ENCODE measurements at places on chromosomes 16 and 17.
A peak's percentile ranks its signal among the peaks of the same experiment; 100 is the strongest.

DNA sequence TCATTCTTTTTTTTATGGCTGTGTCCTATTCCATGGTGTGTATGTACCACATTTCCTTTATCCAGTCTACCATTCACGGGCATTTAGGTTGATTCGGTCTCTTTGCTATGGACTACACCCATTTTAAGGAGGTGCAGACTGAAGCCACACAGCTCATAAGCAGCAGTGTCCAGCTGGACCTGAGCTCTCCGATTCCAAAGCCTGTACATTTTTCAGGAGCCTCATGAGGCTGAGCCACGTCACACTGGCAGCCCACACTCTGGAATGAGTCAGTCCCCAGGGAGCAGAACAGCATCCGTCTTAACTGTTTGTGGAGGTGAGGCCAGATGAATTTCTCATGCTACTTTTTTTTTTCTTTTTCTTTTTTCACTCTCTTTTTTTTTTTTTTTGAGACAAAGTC, 116.1 kb downstream of the C16orf95 start:
- DNase-seq = no peak

DNA sequence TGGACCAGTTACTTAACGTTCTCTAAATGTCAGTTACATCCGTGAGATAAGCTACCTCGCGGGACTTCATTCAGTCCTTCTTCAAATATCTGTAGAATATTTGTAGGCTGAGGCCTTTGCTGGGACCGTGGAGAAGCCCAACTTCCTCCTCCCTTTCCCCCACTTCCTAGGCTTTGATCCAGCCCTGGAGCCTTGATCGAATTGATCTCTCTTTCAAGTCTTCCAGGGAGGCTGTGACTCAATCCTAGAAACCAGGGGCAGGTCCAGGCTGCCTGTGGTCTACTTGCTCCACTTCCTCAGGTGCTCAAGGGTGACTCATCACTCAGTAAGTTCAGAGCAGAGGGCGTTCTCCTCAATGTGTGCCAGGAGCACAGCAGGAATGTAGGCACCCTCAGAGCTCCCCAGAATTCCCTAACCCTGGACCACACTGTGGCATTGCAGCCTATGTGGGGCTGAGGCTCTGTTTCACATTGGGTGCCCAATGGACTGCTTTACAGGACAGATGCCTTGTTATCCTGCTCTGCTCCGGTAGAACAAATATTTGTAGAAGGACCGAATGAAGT, 11.2 kb upstream of the CEP20 start:
- peak; percentile 17 for DNase-seq

DNA sequence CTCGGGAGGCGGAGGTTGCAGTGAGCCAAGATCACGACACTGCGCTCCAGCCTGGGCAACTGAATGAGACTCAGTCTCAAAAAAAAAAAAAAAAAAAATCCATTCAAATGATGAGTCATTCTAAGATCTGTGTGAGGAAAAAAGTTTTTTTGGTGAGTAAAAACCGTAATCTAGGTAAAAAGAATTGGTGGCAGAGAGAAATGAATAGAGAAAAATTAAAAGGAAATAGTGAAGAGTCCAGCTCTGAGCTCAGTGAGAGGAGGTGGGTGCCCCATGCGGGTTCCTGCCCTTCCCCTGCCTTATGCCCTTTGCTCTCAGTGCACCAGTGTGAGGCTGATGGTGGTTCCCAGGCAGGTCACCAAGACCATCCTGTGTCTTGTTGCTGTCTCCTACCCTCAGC, 20.9 kb downstream of the GAN start:
- peak; percentile 26 for DNase-seq

GRCh38 chr16:56097306-56097705, 94.0 kb upstream of the GNAO1 start:
- no peak for DNase-seq

DNA sequence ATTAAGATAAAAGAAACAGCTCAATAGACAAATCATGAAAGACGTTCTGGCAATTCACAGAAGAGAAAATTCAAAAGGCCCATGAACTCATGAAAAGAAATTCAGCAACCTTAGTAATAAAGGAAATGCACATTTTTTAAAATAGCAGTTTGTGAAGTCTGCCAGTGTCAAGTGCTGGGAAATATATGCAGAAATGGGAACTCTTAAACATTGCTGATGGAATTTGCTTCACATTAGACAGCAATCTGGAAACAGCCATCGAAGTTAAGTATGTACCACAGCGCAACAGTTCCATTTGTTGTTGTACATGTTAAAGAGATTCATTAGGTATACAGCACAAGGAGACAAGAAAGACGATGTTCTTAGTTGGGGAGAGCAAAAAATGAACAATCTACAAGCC, 319.4 kb upstream of the SALL1 start:
- no peak for DNase-seq

GRCh38 chr16:11253009-11253994, 2.7 kb downstream of the SOCS1 start:
- DNase-seq = no peak

- DNase-seq = no peak
Observed at GRCh38 chr17:3197219-3197618, at the start of gene OR1A2. OR1A2 (plus strand) TSS chr17:3197519; CDS start chr17:3197519, 0 bp downstream.

DNA sequence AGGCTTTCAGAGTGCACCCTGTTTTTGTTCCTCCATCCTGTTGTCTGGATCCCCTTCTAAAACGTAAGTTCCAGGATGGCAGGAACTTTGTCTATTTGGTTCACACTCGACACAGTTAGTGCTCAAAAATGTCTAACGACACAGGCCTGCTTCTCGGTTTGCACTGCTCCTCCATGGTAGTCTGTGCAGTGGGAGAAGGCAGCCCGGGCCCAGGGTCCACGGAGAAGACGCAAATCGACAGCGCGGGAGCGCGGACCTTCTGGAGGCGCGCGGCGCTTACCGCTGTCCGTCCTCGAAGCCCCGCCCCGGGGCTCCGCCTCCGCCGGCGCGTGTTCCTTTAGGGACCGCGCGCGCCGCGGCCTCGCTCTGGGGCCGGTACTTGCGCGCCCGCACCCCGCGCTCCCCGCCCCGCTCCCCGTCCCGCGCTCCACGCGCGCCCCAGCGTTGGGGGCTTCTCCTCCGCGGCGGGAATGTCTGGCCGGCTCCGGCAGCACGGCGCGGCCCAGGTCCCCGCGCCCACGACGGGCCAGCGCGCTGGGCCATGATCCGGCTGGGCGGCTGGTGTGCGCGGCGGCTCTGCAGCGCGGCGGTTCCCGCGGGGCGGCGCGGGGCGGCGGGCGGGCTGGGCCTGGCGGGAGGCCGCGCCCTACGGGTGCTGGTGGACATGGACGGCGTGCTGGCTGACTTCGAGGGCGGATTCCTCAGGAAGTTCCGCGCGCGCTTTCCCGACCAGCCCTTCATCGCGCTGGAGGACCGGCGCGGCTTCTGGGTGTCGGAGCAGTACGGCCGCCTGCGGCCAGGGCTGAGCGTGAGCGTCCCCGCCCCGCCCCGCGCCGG, at the start of gene NT5M:
Gene NT5M, plus strand, starts transcription at position 364 of the 837 bp plus-strand sequence. Its CDS starts 178 bp downstream, at position 542.
- peak; percentile 60 for DNase-seq

DNA sequence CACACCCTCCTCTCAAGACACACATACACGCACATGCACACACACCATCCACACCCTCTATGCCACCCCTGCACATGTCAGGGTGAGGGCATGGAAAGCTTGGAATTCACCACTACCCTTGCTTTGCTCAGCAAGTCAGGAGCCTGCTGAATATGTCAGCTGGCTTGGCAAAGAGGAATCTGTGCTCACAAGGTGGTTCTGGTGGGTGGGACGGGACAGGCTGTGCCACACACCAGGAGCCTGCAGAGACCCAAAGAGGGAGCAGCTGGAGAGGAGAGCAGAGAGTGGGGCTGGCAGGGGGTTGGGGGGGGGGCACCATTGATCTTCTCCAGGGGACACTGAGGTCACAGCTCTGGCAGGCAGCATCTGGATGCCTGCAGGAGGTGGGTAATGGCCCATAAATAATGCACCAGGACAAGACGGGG, 48.7 kb upstream of the NDRG4 start:
- DNase-seq = no peak

DNA sequence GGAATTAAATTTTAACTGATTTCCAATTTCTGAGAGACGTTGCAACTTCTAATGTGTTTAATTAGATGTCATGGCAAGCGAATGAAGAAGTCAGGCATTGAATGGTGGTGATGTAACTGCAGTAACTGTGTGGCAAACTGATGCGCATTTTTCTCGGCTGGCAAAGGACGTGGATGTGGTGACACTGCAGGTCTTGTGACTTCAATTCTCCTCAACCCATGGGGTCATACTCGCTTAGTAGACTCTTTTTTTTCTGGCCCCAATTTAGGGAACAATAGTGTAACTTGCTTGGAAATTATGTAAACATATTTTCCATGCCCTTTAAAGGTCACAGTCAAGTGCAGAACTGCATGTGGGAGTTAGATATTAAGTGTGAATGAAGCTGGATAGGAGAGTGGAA, 1.9 kb upstream of the FAM20A start:
- no peak for DNase-seq

GRCh38 chr17:49249292-49249794, 18.8 kb upstream of the PHOSPHO1 start:
- DNase-seq = no peak

GRCh38 chr17:46078675-46079074, 79.6 kb downstream of the STH start:
- DNase-seq = no peak

DNA sequence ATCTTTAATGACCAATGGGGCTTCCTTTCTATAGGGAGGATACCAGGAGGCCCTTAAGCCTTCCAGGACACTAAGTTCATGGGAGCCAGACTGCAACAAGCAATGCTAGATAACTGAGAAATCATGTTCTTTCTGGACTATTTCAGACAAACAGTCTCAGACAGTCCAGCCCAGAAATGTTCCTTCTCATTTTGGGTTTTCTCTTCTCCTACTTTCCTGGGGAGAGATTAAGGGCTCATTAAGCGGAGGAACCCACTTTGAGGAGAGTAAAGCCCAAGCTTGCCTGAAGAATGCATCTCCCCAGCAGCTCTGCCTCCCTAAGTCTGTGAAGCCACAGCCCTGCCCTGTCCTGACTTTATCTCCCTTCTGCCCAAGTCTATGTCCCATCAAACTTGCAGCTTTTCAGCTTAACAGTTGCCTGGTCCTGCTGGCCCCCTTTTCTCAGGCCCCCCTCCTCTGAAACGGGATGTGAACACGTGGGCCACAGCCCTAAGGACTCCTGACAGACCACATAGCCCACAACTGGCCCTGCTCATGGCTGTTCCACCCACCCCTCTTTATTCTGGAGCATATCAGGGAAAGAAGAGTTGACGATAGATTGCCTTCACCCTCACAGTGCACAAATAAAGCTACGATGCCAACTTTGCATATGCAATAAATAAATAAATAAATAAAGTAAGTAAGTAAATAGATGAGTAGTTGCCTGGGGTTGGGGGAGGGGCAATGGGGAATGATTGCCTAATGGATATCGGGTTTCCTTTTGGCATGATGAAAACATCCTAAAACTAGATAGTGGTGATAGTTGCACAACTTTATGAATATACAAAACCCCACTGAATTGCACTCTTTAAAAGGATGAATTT, 111.0 kb downstream of the N4BP1 start:
- no peak for DNase-seq

DNA sequence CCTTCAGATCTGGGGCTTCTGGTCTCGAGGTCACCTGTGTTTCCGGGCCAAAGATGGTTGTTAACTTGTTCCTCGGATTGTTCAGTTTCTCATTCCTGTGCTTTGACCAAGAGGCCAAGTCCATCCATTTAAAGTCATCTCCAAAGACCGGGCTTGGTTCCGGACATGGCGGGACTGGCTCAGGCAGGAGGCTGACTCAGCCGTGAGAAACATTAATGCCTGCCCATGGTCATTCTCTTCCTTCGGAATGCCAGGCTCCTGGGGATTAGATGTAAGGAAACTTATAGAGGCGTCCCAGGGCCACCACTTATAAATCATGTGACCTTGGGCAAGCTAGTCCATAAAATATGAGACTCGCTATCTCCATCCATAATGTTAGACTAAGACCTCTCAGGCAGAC, 13.6 kb upstream of the NKD1 start:
- DNase-seq = no peak

- no peak for DNase-seq
Observed at GRCh38 chr17:50260501-50260911, 13.8 kb upstream of the TMEM92 start.

- DNase-seq = no peak
Observed at GRCh38 chr17:7558544-7559319, at the start of gene TNFSF13. TNFSF13 (plus strand) TSS chr17:7558750; CDS start chr17:7559040, 290 bp downstream.

DNA sequence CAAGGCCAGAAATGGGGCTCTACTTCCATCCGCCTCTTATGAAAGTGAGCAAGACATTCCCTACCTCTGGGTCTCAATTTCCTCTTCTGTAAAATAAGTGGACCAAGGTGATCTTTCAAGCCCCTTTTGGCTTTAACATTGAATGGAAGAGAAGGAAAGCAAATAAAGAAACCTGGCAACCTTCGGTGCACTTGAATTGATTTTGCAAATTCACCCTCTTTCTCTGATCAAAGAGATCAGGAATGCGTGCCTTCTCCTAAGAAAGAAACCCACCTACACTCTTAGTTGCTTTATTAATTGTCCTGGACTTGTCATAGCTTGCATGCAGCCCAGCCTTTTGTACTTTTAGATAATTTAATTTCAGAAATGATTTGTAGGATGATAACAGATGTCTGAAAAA, 3.0 kb downstream of the MSI2 start:
- DNase-seq = no peak

DNA sequence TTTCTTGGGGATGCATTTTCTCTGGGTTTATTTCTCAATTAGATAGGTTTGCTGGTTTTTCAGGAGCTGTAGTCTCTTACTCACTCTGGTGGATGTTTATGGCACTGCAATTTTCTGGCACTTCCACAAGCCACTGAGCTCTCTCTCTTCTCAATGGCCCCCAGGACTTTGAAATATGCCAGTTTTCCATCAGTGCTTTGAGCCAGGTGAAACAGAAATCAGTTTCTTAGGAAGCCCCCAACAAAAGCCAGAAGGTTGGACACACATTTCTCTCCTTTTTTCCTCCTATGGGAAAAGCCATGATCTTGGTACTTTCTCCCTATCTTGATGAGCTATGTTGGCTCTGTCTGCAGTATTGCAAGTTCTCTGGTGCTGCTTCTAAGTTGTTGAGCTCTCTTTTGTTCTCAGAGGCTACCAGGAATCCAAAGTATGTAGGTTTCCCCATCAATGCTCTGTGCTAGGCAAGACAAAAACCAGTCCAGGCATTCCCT, 90.7 kb upstream of the SMIM36 start:
- DNase-seq = no peak

- no peak for DNase-seq
Observed at GRCh38 chr16:70730944-70731343, 45.1 kb upstream of the MTSS2 start.

- no peak for DNase-seq
Observed at GRCh38 chr16:27583634-27584033, 33.7 kb downstream of the KATNIP start.

DNA sequence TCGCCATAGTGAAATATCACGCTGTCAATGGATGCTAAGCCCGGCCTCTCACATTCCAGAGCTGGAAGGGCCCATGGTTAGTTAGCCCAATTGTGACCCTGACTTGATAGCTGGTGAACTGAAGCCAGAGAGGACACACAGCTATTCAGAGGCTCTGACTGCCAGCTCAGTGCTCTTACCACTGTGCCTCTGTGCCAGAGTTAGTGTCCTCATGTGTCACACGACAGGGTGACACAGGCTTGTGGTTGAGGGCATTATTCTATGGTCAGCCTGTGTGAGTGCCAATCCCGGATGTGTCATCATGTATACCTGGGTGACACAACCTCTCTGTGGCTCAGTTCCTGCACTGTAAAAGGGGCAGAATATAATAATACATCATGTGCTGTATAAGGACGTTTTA, 2.5 kb upstream of the MT1X start:
- peak; percentile 34 for DNase-seq

GRCh38 chr17:12078791-12079190, 58.1 kb downstream of the MAP2K4 start:
- DNase-seq = no peak

All from stimulated activated CD8-positive, alpha-beta memory T cell treated with anti-CD3 and anti-CD28 coated beads, Interleukin-7, amount 100 ng/mL, for 48 hours (primary cell).